ENCODE measurements at places on chromosomes 7 and 10.

DNA sequence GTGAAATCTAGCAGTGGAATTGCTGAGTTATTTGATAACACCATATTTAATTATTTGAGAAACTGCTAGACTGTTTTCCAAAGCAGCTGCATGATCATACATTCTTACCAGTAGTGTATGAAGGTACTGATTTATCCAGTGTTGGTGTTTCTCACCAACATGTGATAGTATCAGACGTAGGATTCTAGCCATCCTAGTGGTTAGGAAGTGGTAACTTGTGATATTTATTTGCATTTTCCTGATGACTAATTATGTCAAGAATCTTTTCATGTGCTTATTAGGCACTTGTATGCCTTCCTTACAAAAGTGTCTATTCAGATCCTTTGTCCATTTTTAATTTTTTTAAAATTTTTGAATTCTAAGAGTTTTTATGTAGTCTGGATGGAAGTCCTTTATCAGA is 54.2 kb upstream of the PLXDC2 start:
- no peak for DNase-seq

DNA sequence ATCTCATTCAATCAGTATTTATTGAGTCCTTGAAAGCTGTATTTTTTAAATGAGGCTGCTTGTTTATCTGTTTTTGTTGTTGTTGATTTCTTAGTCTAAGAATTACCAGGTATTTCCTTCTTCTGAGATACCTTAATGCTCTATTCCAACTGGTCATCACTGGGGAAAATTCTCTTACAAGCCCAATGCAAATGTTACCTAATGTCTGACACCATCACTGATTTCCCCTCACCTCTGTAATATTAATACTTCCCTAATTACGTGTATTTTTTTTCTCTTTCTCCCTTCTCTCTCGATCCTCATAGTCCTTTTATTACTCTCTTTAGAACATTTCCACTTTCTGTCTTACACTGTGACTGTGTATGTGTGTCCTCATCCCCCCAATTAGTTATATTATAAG is 13.9 kb downstream of the HDAC9 start:
- DNase-seq: no peak

GRCh38 chr10:113613427-113613826 is 50.4 kb downstream of the NRAP start:
- no peak for DNase-seq

DNA sequence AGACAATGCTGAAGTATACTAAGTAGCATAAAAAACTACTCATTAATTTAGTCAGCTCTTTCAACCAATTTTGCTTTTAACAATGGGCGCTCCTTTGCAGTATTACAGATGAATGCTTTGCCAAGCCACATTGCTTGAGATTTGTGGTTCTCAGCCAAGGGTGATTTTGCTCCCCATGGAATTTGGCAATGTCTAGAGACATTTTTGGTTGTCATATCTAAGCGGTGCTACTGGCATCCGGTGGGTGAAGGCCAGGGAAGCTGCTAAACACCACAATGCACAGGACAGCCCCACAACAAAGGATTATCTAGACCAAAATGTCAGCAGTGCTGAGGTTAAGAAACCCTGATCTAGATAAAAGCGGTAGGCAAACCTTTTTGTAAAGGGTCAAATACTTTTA is 112.0 kb downstream of the UBE2H start:
- DNase-seq: no peak

DNA sequence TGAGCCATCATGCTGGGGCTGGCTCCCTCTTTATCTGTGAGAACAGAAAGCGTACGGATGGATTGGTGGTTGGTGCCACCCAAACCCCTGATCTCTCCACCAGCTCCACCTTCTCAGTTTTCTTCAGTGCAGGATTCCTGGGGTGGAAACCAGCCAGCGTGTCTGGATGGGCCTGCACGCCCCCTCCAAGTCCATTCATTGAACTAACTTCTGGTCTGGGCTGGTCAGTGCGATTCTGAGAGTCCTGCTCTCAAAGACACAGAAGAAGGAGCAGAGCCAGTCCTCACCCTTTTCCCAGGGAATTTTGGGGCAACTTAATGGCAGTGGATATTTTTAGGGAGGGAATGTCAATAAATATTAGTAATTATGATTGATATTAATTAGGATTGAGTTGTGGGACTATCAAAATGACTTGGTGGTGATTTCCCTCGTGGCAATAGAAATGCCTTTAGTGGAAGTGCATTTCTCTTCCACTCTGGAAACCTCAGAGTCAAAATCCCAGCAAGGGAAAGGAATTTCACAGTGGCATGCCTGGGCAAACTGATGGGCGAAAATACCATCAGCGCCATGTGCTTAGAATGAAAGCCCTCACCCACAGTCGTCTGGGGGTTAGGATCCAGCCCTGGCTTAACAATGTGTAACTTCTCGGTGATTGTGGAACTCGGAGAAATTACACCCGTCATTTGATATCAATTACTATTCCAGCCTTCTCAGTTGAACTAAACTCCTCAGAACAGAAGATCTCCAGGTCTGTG is 69.3 kb upstream of the EEPD1 start:
- DNase-seq: no peak

DNA sequence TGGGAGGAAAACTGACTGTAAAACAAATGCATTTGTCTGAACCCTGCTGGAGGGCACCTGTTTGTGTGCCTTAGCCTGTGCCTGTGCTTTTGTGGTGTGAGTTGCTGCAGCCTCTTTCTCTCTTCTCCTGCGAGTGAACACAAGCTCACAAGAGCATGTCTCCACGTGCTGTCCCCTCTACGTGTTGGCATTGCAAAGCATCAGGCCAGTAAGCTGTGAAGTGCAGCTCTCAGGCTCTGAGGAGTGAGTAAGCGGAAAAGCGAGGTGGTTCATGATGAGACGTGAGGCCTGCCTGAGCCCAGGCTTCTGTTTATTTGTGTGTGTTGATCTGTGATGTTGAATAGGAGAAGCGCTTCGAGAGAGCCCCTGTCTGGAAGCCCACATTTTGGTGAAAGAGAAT is 85.6 kb upstream of the PDCD4 start:
- DNase-seq: no peak

- no peak for DNase-seq
Measured at GRCh38 chr10:18429335-18429734, 222.1 kb downstream of the NSUN6 start.

DNA sequence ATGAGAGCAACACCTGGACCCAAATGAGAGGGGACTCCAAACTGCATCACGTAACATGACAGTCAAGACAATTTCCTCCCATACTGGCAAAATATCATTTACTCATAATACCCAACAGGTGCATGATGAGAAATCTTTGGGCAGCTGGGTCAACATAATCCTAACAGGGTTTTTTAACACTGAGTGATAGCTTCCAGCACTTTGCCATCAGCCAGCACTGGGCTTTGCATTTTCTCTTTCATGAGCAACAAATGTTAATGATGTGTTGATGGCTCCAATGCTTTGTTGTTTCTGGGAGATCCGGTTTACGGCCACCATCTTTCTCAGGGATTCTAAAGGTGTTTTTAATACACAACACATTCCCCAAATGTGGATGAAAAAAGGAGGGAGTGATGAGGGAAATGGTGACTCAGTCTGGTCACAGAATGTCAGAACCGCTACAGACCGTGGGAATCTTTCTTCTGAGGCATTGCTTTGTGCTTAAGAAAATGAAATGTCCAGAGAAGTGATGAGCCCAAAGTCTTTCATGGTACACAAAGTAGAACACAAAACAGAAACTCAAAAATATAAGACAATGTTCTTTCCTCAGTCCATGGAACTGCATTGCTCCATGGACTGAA is 705.7 kb upstream of the IGFBP3 start:
- DNase-seq: no peak

- no peak for DNase-seq
Measured at GRCh38 chr10:103748020-103748419, 107.4 kb downstream of the SH3PXD2A start.

DNA sequence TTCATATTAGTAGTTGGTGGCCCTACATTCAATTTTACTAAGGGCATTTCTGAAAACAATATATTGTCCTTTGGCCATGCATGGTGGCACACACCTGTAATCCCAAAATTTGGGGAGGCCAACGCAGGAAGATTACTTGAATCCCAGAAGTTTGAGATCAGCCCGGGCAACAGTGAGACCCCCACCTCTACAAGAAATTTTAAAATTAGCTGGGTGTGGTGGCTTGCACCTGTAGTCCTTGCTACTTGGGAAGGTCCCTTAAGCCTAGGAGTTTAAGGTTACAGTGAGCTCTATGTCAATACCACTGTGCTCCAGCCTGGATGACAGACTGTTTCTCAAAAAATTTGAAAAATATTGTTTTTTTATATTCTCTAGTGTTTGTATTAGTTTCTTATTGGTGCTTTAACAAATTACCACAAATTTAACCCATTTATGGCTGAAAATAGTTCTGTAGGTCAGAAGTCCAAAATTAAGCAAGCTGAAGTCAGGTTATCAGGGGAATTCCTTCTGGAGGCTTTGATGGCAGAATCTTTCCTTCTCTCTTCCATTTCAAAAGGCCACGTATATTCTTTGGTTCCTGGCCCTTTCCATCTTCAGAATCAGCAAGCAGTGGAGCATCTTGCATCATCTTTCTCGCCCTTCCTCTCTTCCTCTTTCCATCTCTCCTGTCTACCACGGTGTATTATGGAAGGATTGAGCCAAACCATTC is 12.4 kb downstream of the CBX3 start:
- DNase-seq: no peak

DNA sequence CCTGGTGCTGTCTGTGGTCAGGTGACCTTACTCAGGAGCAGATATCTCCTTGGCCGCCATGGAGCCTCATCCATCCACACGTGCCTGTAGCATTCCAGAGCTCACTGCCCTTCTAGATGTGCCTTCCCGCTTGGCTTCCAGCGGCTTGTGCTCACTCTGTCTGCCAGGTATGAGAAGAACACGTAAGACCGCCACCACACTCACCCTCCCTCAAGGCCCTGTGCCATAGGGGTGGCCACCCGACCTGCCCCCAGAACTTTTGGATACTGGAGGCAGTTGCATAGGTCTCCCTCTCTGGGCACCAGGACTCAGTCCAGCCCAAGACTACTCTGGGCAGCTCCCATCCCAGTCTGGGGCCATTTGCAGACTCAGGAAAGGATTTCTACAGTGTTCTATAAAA is 4.1 kb downstream of the MARVELD1 start:
- DNase-seq: no peak

- no peak for DNase-seq
Measured at GRCh38 chr7:74525881-74526280, 72.2 kb downstream of the GTF2IRD1 start.

DNA sequence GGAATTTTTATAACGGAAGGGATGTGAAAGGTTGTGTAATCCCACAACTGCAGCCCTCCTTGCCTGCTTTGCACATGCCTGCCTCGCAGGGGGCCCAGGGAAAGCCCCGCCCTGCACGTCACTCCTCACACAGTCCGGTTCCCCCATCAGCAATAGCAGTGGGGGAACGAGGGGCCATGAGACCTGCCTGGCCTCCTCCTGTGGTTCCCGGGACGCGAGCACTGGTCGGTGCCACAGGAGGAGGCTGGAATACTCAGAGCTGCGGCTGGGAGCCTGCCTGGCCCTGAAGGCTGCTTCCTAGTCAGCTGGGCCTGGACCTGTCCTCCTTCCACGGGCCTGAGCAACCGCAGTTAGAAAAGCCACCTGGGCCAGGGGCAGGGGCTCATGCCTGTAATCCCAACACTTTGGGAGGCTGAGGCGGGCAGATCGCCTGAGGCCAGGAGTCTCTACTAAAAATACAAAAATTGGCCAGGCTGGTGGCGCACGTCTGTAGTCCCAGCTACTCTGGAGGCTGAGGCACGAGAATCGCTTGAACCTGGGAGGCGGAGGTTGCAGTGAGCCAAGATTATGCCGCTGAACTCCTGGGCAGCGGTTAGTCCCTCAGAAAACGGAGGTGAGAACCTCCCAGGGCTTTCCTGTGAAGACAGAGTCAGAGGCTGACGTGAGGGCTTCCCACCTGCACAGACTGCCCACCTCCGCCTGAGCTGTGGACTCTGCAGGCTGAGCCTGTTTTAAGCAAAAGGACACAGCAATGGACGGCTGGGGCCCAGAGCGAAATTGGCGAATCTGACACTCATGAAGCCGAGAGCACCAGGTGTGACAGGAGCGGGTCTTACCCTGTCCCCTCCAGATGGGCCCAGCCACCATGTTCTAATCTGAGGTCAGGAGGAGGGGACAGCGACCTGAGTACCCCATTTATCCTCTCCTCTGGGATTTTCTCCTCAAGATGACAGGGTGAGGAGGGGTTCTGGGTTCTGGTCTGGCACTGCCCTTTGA is 52.9 kb downstream of the VIPR2 start:
- DNase-seq: no peak

DNA sequence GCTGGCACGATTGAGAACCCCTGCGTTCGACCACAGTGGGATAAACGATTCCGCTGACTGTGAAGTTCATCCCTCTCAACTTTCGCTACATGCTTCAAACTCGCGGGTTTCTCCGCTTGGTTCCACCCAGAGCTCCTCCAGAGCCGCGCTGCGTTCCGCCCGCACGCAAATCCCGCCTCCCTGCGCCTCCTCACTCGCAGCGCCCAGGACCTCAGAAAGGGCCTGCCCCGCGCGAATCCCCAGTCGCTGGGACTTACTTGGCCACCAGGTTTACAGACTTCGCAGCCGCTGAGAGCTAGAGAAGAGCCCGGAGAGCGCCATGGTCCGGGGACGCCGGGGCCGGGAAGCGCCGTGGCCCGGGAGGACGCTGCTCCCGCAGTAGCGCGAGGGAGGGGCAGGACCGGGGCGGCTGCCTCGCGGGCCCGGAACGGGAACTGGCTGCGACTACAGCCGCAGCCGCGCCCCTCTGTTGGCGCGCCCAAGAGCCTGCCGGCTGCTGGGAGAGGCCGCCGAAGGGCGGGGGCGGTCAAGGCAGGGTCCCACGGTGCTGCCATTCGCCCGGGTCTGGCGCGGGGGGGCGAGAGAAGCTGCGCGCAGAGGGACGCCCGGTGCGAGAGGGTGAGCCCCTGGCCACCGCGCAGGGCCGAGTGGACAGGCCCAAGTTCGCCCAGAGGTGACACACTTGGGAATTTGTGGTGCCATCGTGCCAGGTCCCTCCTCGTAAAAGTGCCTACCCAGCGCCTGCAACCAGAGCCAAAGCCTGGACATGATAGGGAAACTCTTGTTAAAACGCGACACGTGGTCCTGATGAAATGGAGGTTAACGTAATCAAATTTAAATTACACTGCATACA is at the start of gene NOD1:
TSS of gene NOD1 (minus strand) at position 436 of the 853 bp plus-strand sequence. CDS start 21,863 bp downstream, outside the sequence.
- peak; percentile 17 for DNase-seq

- peak; percentile 61 for DNase-seq
Measured at GRCh38 chr10:88879534-88880281, at the start of gene STAMBPL1. STAMBPL1 (plus strand) TSS chr10:88880245; CDS start chr10:88901709, 21,464 bp downstream.

DNA sequence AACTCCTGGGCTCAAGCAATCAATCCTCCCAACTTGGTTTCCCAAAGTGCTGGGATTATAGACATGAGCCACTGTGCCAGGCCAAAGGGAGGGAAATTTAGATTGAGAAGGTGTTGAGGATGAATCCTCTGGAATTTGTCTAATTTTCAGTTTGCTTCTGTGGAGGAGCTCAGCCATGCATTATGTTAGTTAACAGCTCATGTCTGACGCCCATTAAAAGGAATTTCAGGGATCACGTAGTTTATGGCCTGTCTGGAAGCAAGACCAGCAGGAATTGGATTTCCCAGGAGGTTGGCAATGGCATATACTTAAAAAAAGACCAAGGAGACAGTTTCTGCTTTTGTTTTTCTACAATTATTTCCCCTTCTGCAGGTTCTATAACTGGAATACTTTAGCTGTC is 165.7 kb downstream of the OTUD1 start:
- DNase-seq: no peak

Measured in activated CD8-positive, alpha-beta memory T cell treated with anti-CD3 and anti-CD28 coated beads for 4 hours (primary cell).